Activated T-cell treated with anti-CD3 and anti-CD28 coated beads for 4 hours (primary cell): ENCODE measurements at places on chromosomes 5 and 9.

DNA sequence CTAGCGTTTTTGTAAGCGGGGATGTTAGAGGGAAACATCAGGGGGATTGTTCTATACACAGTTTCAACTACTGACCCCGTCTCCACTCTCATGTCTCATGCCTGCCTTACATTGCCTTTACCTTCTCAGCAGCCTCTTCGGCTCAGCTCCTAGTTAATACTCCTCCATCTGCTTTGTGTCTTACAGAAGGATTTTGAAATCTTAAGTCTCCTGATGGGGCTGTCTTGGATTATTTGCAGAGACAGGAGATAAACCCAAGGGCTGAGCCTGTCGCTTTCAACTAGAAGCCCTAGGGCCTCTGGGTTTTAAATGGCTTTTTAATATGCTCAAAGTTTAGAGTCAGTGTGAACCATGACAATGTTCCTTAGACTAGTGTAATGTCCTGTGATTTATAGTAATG is 161.5 kb downstream of the CARTPT start:
- no peak for DNase-seq

GRCh38 chr9:30746589-30746988 is 1637.9 kb upstream of the ACO1 start:
- DNase-seq: no peak

DNA sequence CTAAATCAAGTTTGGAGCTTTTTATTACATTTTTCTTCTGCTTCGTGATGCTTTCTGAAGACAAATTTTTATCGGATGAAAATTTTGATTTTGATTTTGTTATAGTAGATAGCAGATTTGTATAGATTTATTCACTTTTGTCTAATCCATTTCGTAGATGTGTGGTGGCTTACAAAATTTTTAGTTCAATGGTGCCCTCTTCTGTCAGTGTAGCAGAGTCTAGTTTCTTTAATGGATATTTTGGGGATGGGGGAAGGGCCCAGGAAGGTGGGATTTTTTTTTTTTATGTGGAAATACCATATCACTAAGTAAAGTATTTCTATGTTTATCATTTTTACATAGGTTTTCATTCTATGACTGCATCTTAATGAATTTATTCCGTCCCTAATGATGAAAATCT is 259.9 kb upstream of the TARS1 start:
- DNase-seq: no peak

DNA sequence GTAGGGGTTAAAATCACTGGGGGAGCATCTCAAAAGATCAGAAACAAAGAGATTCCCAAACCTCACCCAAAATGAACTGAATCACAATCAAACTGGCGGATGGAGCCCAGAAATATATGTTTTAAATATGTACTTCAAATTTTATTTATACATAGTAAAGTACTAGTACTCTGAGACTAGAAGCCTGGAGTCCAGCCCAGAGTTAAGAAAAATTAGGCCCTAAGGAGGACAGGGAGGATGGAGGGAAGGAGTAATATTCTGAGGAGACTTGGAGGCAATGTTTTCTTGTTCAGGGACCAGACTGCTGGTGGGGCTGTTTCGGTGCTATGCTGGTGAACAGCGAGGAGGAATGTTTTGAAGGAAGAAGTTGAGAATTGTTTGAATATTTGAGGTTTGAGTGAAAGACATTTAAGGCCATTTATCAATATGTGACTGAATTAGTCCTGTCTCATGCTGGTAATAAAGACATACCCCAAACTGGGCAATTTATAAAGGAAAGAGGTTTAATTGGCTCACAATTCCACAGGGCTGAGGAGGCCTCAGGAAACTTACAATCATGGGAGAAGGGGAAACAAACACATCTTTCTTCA is 552.4 kb upstream of the DAB2 start:
- DNase-seq: no peak

DNA sequence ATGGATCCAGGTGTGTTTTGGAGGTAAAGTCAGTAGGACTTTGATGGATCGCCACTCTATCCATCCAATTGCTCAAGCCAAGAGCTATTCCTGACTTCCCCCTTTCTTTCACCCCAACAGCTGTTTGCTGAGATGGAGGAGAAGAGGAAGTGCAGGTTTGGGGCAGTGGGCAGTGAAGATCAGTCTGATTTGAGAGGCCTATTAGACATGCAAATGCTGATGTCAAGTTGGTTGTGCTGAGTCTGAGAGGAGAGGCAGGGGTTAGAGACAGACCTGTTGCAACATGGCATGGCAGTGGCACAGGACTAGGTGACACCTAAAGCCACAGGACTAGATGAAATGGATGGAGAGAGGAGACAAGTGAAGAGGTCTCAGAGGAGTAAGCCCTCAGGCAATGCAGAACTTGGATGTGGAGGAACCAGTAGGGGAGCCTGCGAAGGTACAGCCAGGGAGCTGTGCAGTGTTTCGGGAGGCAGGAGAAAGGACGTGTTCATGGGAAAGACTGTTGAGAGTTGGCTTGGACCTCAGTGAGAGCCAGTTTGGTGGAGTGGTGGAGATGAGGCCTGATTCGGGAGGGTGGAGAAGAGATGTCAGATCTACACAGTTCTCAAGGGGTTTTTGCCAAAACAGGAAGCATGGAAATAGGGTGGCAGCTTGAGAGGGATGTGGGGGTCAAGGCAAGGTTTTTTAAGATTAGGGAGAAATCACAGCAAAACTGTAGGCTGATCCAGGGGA is 175.0 kb downstream of the MACROH2A1 start:
- no peak for DNase-seq

- DNase-seq: no peak
These were observed 42.6 kb upstream of the KIF2A start for GRCh38 chr5:62263401-62263800.

GRCh38 chr5:133637206-133637605 is 24.9 kb upstream of the FSTL4 start:
- no peak for DNase-seq
